ENCODE measurements at places on chromosomes 5 and 9.

DNA sequence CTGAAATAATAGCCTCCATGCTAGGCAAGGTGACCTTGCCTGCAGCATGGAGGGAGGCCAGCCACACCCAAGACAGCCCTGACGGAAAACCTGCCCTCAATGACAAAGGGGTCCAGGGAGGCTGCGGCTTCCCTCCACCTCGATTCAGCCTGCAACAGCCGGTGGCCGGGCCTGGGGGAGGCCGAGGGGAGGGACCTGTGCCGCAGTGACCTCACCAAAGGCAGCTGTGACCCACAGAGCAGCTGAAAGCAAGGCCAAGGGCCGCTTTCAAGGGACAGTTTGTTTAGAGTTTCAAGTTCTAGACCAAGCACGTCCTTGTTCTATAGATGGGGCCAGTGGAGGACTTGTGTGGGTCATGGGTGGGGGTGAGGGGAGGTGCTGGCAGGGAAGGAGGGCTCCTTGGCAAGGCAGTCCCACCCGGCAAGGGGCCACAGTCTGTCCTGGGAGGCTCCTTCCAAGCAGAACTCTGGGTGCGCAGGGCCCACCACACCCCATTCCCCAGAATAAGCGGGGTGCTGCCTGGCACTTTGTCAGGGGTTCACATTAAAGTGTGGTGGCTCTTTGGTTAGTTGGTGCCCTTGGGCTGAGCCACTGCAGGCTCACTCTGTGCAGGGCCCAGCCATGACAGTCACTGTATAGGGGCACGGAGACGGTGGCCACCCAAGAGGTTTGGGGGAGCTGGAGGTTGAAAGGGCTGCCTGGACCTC is 226.5 kb downstream of the FANCC start:
- DNase-seq, result no peak

GRCh38 chr5:6527749-6528455 is 79.2 kb downstream of the UBE2QL1 start:
- DNase-seq, result no peak

DNA sequence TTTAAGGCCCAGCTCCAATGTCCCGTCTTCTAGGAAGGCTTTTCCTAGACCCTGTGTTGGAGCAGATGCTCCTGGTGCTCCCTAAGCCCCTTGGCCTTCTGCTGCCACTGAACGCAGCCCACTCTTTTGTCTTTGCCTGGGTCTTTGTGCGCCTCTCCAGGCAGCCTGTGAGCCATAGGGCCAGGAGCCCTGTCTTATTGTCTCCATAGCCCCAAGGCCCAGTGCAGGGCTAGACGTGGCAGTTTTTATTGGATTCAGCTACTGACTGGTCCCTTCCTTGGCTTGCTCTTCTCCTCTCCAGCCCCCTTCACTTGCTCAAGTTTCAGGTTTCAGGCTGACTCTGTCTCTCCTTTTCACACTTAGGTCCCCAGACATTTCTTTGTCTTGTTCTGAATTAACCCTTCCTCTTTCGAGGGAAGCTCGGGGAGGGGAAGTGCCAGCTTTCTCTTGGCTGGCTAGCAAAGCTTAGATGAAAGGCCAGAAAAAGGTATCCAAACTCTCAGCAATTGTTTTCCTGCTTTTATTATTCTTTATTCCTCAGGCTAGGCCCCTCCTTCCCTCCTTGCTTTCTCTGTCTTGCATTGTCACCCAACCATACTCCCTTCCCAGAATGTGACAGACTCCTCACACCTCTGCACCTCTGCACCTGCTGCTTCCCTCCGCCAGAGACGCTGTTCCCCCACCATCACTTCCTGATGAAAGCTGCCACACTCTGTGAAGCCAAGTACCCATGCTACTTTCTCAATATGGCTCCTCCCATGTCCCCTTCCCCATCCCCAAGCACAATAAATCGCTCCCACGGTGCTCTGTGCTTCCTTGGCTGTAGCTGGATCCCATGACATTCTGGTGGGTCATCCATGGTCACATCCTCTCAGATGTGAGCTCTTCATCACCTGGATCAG is 101.6 kb upstream of the CPEB4 start:
- no peak for DNase-seq

GRCh38 chr5:73558950-73559349 is 6.5 kb downstream of the ANKRA2 start:
- no peak for DNase-seq

GRCh38 chr9:73009649-73010288 is 56.9 kb upstream of the ALDH1A1 start:
- DNase-seq, result no peak

DNA sequence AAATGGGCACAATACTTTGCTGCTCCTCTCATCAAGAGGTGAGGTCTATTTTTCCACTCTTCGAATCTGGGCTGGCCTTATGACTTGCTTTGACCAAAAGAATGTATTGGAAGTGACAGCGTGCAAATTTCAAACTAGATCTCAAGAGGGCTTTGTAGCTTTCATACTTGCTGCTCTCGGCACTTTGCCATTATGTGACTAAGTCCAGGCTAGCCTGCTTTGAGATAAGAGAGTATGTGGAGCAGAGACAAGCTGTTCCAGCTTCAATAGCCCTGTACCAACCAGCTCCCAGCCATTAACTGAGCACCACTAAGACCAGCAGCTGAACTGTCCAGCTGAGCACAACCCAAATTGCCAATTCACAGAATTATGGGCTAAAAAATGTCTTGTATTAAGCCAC is 124.6 kb downstream of the ACER2 start:
- peak; percentile 4 for DNase-seq

DNA sequence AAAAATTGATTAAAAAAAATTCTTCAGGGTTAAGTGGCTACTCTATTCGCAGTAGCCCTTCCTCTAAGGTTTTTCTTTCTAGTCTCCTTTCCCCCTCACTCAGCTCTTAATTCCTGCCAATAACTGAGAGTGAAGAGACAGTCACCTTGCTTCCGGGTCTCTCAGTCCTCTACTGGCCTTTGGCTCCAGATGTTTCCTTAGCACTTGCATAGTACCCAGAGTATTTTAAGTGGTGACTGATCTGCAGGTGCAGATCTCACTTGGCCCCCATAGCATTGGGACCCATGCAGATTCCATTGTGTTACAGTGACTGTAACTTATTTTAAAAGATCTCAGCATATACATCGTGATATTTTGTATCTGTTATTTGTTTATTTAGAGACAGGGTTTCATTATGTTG is 66.2 kb downstream of the GCNT1 start:
- DNase-seq, result no peak

GRCh38 chr5:180865981-180866695 is 5.1 kb upstream of the ZFP62 start:
- DNase-seq, result no peak

DNA sequence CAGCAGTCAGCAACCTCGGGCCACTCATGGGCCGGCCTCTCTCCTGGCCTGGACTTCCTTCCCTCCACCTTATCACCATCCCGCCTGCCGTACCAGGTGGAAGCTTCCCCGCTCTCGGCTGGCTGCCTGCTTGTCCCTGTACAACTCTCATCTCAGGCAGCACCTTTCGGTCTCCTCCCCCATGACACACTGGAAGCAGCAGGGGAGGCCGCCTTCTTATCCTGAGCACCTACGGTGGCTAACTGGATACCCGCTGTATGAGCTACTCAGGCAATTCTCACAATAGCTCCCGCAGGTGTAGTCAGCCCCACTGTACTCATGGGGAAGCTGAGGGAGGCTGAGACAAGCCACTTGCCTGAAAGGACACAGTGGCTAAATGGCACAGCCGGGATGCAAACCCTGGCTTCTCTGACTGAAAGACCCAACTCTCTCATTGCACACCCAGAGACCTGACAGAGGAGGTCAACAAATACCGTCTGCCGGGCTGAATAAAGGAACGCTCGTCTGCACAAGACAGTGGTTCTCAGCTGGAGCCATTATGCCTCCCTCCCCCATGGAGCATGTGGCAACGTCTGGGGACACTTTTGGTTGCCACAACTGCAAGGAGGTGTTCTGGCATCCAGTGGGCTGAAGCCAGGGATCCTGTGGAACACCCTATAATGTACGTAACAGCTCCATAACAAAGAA is 9.6 kb downstream of the STK10 start:
- no peak for DNase-seq

DNA sequence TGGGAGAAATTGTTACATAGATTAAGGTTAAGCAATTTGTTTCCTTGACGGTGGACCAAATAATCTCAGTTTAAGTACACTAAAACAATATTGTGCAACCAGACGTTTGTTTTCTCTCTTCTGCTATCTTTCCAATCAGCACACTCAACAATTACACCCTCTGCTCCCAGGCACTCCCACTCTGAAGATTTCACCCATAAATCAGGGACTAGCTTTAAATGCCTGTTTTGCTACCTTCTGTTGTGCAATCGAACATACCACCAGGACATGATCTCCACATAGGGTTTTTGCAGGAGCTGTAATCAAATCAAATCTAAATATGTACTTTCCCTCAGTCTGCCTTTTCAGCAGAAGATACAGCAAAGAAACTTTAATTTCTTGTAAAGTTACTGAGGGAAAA is 405.8 kb upstream of the TLE4 start:
- DNase-seq, result peak; percentile 65

GRCh38 chr9:4921449-4921848 is 63.6 kb upstream of the JAK2 start:
- no peak for DNase-seq

GRCh38 chr5:16095612-16096011 is 84.0 kb downstream of the MARCHF11 start:
- DNase-seq, result no peak

- DNase-seq, result no peak
These were observed 972.5 kb upstream of the CTNND2 start for GRCh38 chr5:12876541-12877298.

DNA sequence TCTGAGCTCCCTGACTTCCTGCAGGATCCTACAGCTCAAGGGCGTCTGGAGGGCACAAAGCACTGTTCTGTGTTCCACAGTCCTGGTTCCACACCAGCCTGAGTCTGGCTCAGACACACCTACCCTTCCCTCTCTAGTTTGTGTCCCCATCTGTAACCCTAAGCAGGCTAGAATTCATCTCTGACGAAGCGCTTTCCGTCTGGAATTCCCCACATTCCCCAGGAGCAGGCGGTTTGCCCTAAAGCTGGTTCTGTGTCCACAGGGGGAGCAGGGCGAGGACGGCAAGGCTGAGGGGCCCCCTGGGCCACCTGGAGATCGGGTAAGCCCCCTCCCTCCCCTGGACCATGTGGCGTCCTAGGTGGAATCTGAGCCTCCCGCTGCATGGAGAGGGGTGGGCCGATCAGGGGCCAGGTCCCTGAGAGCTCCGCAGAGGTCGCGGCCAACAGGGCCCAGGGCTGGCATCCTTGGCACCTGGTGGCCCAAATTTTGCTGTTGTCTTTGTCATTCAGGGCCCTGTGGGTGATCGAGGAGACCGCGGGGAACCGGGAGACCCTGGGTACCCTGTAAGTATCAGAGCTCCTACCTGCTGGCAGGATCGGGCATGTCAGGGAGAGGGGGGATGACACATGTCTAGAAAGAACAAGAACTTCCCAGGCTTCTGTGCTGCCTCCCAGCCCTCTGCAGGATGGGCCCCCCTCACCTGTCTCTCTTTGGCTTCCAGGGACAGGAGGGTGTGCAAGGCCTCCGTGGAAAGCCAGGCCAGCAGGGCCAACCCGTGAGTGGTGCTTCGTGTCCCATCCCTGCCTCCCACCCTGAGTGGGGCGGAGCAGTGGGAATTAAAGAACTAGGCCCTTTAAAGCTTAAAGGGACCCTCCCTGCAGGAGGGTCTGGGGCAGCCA is 34.5 kb upstream of the ORM1 start:
- DNase-seq, result peak; percentile 67

DNA sequence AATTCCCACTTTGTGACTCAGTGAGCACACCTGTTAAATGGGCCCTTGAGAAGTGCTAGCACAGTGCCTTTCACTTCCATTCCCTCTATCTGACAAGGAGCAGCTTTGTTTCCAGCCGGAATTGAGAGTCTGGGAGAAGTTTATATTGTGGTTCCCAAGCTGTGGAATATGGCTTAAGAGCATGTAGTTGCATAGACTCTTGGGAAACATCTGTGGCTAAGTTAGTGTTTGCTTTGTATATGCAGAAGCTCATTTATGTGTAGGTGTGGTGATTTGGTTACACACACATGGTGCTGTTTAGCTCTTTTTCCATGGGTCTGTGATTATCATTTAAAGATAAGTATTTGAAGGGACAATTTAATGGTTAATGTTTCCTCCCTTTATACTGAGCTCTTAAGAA is 110.5 kb upstream of the HMHB1 start:
- no peak for DNase-seq

- DNase-seq, result peak; percentile 40
These were observed 31.0 kb upstream of the HMCN2 start for GRCh38 chr9:130234340-130235260.

DNA sequence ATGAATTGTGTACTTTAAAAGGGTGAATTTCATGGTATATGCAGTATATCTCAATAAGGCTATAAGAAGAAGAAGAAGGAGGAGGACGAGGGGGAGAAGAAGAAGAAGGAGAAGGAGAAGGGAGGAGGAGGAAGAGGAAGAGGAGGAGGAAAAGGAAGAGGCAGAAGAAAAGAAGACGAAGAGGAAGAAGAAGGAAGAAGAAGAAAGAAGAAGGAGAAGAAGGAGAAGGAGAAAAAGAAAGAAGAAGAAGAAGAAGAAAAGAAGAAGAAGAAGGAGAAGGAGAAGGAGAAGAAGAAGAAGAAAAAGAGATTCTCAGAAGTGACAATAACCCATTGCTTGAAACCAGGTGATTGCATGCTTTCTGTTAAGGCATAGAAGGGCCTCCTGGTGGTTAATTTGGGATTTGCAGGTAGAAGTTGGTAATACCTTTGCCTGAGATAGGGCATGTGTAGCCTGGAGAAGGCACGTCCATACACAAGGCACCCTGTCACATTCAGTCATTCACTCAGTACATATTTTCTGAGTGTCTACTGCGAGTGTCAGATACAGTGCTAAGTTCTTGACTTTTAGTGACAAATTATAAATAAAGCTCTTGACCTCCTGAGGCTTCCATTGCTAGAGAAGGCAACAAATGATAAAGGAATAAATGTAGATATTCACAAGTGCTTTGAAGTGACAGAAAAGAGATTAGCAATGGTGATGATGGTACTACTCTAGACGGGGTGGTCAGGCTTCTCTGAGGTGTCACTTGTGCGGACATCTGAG is 231.3 kb downstream of the NPR3 start:
- no peak for DNase-seq

- no peak for DNase-seq
These were observed 127.1 kb downstream of the PRDM6 start for GRCh38 chr5:123215929-123216702.

- no peak for DNase-seq
These were observed 39.4 kb downstream of the APBA1 start for GRCh38 chr9:69632768-69633167.

DNA sequence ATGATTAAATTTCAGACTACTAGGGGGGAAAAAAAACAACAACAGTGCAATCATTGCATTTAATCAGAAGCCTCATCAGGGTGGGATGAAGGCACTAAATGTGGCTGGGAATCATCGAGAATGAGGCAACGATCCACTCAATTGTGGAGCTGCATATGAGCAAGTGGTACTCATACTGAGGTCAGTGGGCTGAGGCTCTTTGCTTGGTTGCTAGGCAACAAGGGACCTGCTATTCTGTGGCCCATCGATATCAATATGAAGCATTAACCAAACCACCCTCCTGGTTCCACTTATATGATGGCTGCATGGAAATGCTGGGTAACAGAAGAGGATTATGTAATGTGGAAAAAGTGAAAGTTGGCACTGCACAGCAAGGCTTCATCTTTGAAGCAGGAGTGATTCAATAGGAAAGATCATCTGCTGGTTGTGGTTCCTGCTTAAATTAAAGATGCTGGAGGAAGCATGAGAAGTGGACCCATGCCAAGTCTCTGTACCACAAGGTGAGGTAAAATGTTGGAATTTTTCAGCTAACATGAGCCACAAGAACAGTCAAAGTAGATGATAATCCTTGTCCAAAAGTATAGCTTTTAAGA is 159.8 kb upstream of the HMHB1 start:
- no peak for DNase-seq
